ENCODE measurements at places on chromosomes 7 and 10. TPM values are rescaled to one million over a fixed set of nuclear protein-coding genes. Genes with fewer than 3 reads are reported as not detected.

The TLL2 gene
- 0.67 TPM for total RNA-seq

The MYPN gene
- not detected for total RNA-seq

The HMX3 gene
- not detected for total RNA-seq

The PURB gene
- total RNA-seq = 14.6 TPM

The NUPR2 gene
- total RNA-seq = not detected

The ARID5B gene
- total RNA-seq = 55.4 TPM

DNA sequence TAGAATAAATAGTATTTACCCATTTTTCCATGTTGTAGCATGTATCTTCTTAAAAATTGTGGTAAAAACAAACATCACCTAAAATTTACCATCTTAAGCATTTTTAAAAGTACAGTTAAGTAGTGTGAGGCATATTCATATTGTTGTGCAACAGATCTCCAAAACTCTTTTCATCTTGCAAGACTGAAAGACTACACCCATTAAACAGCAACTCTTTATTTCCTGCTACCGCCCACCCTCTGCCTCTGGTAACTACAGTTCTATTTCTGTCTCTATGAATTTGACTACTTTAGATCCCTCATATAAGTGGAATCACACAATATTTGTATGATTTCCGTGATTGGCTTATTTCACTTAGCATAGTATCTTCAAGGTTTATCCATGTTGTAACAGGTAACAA is 40.0 kb upstream of the AGBL3 start:
- DNase-seq = no peak
- H3K36me3 ChIP-seq = no peaks in the 10 kb centered on the region
- H3K27ac ChIP-seq = peak overlapping the region; percentile 27
- H3K4me3 ChIP-seq = no peak overlapping the region
- H3K27me3 ChIP-seq = no peaks in the 10 kb centered on the region
- no peaks in the 10 kb centered on the region for H3K4me1 ChIP-seq

DNA sequence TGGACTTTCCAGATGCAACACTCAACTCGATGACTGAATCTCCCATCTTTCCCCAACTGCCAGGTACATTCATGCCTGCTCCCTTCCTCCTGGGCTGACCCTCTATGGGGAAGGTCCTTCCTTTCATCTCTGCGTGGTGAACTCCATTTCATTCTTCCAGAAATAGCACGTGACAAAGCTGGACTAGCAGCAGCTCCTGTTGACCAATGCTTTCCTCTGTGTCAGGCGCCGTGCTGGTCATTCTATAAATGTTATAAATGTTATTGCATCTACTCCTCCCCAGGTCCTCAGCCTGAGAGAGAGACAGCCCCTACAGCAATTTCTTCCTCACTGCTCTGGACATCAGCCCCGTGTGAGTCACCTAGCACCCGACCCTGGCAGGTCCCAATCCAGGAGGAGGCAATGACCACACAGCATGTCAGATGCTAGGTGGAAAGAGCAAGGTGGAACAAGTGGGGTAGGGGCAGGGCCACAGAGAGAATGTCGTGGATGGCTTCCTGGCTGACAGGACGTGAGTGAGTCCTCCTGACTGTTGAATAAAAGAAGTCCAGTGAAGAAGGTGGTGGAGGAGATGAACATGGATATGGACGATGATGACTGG is 178.1 kb downstream of the ADAM12 start:
- H3K36me3 ChIP-seq = no peaks in the 10 kb centered on the region
- H3K4me1 ChIP-seq = no peaks in the 10 kb centered on the region
- H3K4me3 ChIP-seq = no peak overlapping the region
- DNase-seq = no peak
- no peak overlapping the region for H3K27ac ChIP-seq
- H3K27me3 ChIP-seq = no peaks in the 10 kb centered on the region

DNA sequence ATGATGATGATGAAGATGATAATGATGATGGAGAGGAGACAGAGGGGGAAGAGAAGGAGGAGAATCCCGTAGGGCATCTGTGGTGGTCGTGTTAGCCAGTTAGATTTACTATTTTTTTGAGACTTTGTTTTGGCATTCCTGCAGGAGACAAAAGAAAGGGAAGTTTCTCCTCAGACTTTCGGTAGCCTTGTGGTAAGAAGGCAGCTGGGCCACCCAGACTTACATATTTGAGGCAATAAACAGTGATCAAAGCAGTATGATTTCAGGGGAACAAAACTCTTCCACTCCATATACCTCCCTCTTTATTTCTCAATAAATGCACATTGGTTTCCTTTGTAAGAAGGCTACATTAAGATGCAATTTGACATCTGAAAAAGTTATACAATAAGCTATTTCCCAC is 32.4 kb upstream of the BICC1 start:
- no peaks in the 10 kb centered on the region for H3K4me1 ChIP-seq
- no peak overlapping the region for H3K4me3 ChIP-seq
- DNase-seq = no peak
- no peak overlapping the region for H3K27ac ChIP-seq
- H3K36me3 ChIP-seq = no peaks in the 10 kb centered on the region

DNA sequence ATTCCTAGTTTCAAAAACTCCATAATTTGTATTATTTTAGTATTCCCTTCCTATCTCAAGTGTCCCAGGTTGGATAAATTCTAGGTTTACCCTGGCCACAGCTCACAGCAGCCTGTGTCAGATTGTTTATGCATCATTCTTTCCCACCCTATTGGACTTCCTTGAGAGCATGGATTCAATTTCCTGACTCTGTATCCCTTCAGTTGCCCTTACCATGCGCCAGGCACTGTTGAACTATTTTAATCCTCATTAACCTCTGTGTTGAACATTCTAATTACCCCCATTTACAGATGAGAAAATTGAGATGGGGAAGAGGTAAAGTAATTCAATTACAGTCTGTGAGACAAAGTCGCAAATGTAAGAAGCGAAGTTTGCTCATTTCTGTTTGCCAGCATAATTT is 58.8 kb downstream of the STEAP1B start:
- no peak overlapping the region for H3K27ac ChIP-seq
- no peak for DNase-seq
- no peaks in the 10 kb centered on the region for H3K4me1 ChIP-seq
- no peaks in the 10 kb centered on the region for H3K27me3 ChIP-seq
- H3K36me3 ChIP-seq = no peaks in the 10 kb centered on the region
- no peak overlapping the region for H3K4me3 ChIP-seq

- no peak for DNase-seq
- H3K4me1 ChIP-seq = no peaks in the 10 kb centered on the region
- no peak overlapping the region for H3K27ac ChIP-seq
- H3K27me3 ChIP-seq = no peaks in the 10 kb centered on the region
- H3K4me3 ChIP-seq = no peak overlapping the region
Measured at GRCh38 chr7:23275912-23276311, 23.2 kb upstream of the MALSU1 start.

GRCh38 chr7:73969991-73970390 is 58.0 kb upstream of the ELN start:
- no peaks in the 10 kb centered on the region for H3K36me3 ChIP-seq
- no peak for DNase-seq
- no peak overlapping the region for H3K4me3 ChIP-seq
- no peaks in the 10 kb centered on the region for H3K27me3 ChIP-seq
- H3K4me1 ChIP-seq = no peaks in the 10 kb centered on the region
- no peak overlapping the region for H3K27ac ChIP-seq

DNA sequence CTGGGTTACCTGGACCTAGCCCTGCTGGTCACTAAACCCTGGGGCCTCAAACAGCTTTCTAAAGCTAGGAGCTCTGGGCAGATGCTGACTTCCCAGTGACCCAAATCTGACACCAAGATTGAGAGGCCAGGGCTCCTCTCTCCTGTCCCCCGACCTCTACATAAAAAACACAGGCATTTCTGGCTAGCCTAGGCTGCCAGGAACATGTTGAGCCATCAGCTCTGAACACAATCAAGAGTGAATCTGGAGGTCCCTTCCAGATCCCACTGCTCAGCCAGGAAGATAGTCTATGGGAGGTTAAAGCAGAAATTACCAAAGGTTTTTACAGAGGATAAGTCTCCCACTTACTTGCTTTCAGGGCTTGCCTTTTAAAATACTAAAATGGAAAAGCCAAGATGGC is 22.1 kb upstream of the PDE1C start:
- H3K4me1 ChIP-seq = no peaks in the 10 kb centered on the region
- DNase-seq = no peak
- no peaks in the 10 kb centered on the region for H3K27me3 ChIP-seq
- H3K36me3 ChIP-seq = no peaks in the 10 kb centered on the region

GRCh38 chr10:48594803-48595538 is 9.9 kb downstream of the ARHGAP22 start:
- H3K27me3 ChIP-seq = no peaks in the 10 kb centered on the region
- H3K27ac ChIP-seq = no peak overlapping the region
- DNase-seq = no peak

DNA sequence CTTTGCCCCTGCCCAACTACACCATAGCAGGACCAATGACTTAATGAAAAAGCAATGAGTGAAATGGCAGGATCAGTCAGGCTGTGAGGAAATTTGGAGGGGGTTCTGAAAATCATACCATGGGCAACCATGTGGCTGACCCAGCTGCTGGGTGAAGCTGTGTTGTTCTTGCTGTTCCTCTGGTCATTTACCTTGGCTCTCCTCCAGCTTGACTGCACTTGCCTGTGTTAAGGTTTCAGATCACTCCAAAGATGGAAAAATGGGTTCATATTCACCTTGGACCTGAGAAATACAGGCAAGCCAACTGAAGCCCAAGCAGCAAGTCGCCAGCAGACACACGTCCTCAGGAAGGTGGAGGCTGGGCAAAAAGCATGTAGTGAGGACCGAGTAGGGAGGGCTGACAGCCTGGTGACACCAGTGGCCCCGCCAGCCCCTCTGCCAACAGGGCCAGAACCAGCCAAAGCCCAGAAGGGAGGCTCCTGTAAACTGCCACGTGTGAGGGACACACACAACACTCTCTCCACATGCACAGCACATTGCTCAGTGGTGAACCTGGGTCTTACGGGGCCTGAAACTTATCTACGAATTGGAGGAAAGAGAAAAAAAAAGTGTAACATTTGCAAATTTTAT is 40.1 kb downstream of the PARP12 start:
- H3K27me3 ChIP-seq = no peaks in the 10 kb centered on the region
- no peak for DNase-seq
- no peak overlapping the region for H3K4me3 ChIP-seq
- H3K4me1 ChIP-seq = no peaks in the 10 kb centered on the region

DNA sequence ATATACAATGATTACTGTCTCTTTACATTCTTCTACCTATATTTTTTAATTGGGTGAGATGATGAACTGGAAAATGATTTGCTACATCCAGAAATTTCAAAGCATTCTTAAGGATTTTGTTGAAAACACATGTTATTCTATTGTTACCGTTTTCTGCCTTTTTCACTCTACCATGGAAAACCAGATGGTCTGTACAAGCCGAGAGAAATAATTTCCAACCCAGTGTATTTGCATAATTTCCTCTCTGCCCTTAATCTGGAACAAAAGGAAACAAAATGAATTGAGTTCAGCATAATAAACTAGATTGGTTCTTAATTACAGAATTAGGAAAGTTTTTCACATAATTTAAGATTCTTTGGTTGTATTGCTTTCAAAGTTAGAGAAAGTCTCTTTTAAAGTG is 211.2 kb downstream of the CACNB2 start:
- no peaks in the 10 kb centered on the region for H3K36me3 ChIP-seq
- H3K4me1 ChIP-seq = no peaks in the 10 kb centered on the region
- H3K27ac ChIP-seq = no peak overlapping the region
- H3K27me3 ChIP-seq = no peaks in the 10 kb centered on the region

DNA sequence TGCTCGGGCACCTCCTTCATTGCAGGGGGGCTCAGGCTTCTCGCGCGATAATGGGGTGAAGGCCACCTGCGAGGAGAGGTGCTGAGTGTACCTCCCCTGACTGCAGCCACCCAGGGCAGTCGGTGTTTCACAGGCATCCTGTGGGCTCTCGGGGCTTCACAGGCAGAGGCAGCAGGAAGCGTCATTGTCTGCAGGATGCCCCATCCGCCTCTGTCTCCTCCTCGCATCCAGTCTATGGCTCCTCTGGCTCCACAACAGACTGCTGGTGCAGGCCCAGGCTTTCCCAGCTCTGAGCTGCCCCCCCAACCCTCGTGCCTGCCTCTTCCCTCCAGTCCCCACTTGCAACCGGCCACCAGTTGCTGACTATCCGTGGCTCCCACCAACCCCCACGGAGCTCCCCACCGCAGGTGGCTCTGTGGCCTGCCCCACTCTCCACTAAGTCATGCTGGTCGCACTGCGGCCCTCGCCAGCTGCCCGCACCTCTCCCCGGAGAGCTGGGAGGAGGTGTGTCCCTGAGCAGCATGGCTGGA is 36.5 kb downstream of the CAMK2B start:
- DNase-seq = peak; percentile 7
- no peaks in the 10 kb centered on the region for H3K27me3 ChIP-seq
- H3K4me3 ChIP-seq = no peak overlapping the region
- no peak overlapping the region for H3K27ac ChIP-seq
- no peaks in the 10 kb centered on the region for H3K36me3 ChIP-seq
